T47D (cell line): ENCODE measurements at places on chromosomes 2 and 18.
A peak's percentile ranks its signal among the peaks of the same experiment; 100 is the strongest.

DNA sequence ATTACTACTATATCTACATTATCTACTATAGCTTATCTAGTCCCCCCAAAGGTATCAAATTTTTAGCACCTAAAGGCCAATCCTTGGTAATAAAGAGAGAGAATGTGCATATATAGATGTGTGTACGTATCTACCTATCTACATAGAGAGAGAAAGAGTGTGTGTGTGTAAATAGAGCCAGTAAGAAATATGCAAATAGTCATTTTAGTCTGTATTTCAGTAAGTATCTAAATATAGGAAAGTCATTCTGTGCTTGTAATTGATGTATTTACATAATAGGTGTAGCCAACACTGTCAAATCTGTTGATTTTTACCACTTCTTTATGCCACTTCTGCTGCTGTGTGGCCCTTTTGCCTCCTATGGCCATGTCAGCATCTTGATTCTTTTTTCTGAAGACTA, 284.5 kb upstream of the TFPI start:
- DNase-seq, result no peak

- DNase-seq, result no peak
Observed at GRCh38 chr2:174775571-174775980, 11.3 kb upstream of the CHRNA1 start.

- DNase-seq, result no peak
Observed at GRCh38 chr18:43031169-43031568, 84.3 kb downstream of the RIT2 start.

GRCh38 chr2:98912221-98912851, 23.7 kb downstream of the CRACDL start:
- no peak for DNase-seq

GRCh38 chr2:18404708-18405107, 155.7 kb downstream of the RDH14 start:
- peak; percentile 35 for DNase-seq

DNA sequence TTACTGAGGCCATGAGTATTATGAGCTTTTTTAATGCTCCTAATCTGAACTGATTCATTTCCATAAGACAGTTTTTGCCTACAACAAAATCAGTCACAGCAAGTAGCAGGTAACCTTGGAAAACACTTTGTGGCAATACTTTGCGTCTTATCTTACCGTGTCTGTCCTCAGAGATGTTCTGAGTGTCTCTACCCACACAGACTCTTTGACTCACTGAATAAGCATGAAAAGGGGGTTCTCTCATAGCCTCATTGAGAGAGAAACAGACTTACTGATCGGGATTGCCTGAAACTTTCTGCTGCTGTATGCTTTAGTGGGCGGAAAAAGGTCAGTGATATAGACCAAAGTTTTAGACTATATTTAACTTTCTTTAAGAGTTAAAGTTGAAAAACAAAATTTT, 92.6 kb downstream of the MYL12B start:
- no peak for DNase-seq

GRCh38 chr2:20397811-20398447, 47.3 kb upstream of the PUM2 start:
- DNase-seq, result no peak

GRCh38 chr2:48343571-48344440, 186.1 kb upstream of the STON1 start:
- DNase-seq, result no peak

GRCh38 chr18:57803103-57803969, at the start of gene ATP8B1:
TSS of gene ATP8B1 (minus strand) at chr18:57803315. CDS start at chr18:57731807, 71,508 bp downstream.
- peak; percentile 72 for DNase-seq

- no peak for DNase-seq
Observed at GRCh38 chr2:78925258-78925657, 100.2 kb upstream of the REG3G start.
